ENCODE measurements at places on chromosomes 5 and 9. TPM values are rescaled to one million over a fixed set of nuclear protein-coding genes. Genes with fewer than 3 reads are reported as not detected.

- DNase-seq: no peak
These were observed 6.2 kb downstream of the TENT4A start for GRCh38 chr5:6719417-6719816.

DNA sequence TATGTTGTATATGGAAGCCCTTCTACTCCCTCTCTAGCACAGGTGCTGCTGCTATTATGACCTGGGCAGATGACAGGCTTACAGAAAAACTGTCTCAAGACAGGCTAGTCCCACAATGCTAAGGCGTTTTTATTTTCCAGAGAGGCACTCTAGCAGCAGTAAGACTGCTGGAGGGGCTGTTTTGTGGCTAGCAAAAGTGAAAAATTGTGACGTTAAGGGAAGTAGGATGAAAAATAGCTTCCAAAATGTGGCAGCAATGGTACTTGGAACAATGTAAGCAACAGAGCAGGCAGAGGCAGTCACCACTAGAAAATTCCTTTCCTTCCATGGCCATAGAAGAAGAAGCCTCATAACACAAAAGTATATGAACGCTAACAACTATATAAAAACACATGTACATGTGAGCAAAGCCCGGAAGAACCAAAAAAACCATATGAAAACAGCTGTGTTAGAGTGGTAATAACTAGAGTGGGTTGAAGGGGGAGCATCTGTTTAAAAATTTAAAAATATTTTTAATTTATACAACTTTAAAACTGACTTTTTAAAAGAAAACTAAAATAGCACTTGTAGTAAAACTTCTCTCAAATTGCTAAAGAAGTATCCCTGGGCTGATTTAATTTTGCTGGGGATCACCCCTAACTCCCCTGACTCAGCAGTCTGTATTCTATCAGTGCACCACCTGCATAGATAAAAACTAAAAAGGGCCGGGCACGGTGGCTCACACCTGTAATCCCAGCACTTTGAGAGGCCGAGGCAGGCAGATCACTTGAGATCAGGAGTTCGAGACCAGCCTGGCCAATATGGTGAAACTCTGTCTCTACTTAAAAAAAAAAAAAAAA, 30.6 kb downstream of the CLINT1 start:
- DNase-seq: no peak

DNA sequence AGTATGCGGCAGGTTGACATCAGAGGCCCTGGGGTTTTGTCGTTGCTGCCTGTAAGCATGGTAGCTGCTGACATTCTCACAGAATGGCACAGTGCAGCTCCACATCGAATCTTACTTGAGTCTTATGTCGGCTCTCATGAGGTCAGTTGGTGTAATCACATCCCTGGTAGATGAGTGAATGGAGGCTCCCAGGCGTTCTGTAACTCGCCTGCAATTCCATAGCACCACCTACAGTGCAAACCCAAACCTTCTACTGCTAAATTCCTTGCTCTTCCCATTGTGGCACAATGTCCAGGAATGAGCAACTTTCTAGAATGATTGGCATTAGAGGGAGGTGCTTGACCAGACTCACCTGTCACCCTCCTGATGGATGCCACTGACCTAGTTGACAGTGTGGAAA, 578.4 kb downstream of the CCDC171 start:
- DNase-seq: peak; percentile 45

- DNase-seq: no peak
These were observed 31.6 kb downstream of the TNFSF8 start for GRCh38 chr9:114898741-114899140.

DNA sequence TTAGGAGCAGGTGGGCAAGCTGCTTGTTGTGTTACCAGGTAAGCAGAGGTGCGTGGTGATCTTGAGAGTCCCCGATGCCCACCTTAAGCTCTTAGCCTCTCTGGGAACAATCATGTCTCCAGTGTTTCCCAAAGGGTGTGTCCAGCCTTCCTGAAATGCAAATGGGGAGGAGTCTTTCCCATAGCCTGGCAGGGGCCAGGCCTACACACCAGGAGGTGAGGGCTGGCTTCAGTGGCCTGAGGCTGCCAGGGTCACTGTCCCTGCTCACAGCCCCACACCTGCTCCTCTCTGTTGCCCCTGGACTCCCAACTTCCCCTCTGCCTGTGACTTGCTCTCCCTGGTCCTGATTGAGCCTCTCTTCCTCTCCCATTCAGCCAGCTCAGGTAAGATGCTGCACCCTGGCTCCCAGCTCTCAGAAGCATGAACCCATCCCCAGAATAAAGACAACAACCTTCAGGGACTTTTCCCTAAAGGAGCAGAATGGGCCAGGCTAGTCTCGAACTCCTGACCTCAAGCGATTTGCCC, 65.7 kb upstream of the PHYKPL start:
- DNase-seq: no peak

- DNase-seq: peak; percentile 79
These were observed 57.4 kb upstream of the PLPP6 start for GRCh38 chr9:4604678-4605095.

DNA sequence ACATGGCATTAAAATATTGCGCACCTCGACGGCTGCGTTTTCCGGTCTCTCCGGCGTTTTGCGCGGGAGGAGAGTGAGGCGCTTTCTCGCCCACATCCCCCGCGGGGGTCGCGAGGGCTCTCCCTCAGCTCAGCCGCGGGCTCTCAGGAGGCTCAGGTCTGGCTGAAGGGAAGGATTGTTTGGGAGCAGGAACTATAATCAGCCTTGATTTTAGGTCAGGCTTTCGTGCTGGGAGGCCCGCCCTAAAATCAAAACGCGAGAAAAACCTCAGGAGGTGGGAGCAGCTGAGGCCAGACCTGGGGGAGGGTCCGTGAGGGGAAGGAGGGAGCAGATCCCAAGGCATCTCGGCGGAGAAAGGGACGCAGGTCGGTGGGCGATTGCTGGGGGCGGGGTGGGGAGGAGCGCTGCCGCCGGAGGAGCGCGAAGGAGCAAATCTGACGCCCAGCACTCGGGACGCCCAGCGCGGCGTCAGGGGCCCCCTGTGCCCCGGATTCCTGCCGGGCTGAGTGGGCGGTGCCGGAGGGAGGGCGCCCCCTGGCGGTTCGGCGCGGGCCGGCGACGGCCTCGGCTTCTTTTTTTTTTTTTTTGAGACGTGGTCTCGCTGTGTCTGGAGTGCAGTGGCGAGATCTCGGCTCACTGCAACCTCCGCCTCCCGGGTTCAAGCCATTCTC, 18.7 kb upstream of the RNF130 start:
- DNase-seq: peak; percentile 50

- no peak for DNase-seq
These were observed 104.0 kb downstream of the MTX3 start for GRCh38 chr5:79886925-79887655.

DNA sequence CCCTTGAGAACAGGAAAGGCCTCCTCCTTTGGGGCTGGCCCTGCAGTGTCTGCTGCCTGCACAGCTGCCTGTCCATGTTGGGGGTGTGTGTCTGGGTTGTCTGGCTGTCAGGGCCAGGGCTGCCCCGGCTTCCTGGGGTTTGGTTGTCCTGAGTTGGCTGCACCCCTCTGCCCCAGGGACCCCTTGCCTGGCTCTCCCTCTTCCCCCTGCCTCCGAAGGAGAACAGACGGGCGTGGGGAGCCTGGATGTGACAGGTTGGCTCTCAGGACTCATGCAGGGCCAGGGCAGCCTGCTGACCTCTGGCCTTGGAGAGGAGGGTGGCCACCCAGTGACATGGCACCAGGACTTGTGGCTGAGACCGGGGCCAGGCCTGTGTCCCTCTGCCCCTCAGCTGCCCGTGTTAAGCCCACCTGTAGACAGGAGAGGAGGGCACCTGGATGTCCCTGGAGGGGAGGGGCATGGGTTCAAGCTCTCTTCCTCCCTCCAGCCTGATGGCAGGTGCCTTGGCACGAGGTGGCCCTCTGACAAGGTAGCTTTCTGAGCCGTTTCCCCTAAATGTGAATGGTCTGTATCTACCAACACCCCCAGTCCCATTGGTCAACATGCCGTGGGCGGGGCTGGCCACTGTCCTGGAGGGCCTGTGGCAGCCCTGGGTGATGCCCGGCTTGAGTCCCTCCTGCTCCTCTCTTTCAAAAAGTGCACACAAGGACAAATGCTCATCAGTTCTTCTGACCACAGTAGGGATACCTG, 34.9 kb downstream of the WNK2 start:
- no peak for DNase-seq

DNA sequence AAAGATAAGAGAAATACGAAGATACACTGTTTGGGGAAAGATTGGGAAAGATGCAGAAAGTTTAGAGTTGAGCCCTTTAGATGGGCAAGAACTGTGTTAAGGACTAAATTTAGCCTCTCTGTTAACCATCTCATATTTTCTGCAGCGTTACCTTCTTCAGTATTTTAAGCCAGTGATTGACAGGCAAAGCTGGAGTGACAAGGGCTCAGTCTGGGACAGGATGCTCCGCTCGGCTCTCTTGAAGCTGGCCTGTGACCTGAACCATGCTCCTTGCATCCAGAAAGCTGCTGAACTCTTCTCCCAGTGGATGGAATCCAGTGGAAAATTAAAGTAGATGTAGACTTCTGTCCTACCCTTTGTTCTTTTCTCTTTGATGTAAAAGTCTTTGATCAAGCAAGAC, 26.4 kb upstream of the LNPEP start:
- DNase-seq: no peak

- DNase-seq: no peak
These were observed 585.5 kb downstream of the TLE1 start for GRCh38 chr9:81103597-81104471.

DNA sequence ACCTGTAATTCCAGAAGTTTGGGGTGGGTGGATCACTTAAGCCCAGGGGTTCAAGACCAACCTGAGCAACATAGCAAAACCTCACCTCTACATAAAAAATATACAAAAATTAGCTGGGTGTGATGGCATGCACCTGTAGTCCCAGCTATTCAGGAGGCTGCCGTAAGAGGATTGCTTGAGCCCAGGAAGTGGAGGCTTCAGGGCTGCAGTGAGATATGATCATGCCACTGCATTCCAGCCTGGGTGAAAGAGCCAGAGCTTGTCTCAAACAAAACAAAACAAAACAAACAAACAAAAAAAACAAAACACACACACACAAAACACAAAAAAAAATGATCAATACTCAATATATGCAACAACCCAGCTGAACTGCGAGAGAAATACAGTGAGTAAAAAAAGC, 29.5 kb upstream of the TRIM14 start:
- DNase-seq: no peak

DNA sequence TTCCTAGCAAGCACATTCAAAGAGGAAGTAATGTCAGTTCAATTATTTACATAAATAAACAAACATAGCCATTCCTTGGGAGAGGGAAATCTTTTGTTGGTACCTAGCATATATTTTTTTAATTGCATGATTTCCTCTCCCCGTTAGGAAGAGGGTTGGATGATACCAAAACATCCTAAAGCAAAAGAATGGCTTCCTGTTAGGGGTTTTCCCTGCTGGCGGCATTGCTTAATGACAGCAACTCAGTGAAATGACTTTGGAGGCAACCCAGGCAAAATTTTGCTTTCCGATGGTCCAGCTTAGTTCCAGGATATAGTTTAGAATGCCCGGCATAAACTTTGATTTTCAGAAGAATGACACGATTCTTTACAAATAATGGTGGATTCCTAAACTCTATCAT, 73.2 kb downstream of the MAT2B start:
- no peak for DNase-seq

- peak; percentile 52 for DNase-seq
These were observed 347.6 kb downstream of the GADD45G start for GRCh38 chr9:89952401-89952800.

DNA sequence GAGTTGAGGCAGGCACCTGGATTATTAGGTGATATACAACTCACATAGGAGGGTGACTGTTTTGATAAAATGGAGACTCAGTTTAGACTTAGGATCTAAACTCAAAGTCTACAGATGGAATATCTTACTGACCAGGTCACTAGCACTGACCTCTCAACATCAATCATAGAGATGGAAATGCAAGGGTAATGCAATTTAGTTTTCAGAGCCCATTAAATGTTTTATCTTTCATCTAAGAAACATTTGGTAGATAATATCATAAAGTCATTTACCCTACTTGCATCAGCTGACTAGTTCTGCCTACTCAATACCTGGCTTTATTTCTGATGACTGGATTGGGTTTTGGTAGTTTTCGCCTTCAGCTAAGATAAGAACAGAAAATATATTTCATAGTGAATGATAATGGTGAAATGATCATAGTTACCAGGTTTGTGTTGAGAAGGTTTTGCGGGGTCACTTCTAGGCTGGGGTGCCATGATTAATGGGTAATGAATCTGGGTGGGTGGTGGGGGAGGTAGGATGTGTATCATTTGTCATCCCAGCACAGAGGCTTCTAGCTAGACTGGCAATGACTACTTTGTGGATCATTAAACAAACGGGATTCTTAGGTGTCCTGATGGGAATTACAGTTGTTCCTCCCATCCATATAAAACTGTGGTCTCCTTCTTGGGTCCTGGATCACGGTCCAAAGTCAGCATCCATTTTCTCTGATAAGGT, 173.4 kb downstream of the PPP2R2B start:
- DNase-seq: no peak

- no peak for DNase-seq
These were observed 107.3 kb downstream of the MTREX start for GRCh38 chr5:55415071-55415470.

GRCh38 chr9:136510561-136510960, 27.7 kb upstream of the SEC16A start:
- DNase-seq: no peak

DNA sequence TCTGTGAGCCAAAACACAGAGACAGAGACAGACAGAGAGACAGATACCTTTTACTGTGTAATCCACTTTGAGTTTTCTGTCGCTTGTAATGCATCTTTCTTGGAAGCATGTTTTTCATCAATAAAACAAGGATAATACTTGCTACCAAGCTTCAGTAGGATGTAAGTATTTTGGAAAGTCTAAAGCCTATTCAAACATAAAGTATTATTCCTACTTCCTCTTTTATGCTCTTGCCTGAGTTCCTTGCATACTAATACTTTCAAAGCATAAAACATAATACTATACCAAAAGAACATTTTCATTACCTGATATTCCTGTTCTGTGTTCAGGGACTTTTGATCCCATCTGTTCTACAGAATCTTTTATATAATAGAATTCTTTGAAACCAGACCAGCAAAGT, 64.5 kb upstream of the SLC30A5 start:
- no peak for DNase-seq

DNA sequence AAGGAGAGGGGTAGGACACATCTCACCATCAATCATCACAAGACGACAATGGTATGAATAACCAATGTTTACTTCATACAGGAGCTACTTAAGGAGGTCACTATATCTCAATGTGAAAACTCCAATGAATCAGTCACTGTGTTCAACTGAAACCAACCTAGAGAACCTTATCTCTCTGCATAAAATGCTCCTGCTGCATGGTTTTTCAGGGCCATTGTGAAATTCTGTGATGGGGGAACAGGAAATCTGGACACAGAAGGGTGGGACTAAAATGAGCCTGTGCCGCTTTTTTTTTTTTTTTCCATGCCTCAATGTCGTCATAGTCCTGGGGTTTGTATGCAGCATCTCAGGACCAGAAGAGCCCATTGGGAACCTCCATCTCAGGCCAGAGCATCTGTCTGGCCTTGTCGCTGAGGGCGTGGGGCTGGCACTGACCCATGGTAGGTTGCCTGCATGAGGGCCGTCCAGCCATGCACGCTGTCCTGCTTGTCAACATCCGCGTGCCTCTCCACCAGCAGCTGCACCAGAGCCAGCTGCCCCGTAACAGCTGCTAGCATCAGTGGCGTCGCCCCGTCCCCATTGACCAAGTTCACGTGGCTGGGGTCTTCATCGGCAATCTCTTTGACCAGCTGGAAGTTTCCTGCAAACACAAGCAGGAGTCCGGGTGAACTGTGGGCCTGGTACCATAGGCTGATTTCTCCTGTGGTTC, 12.7 kb downstream of the ANKS6 start:
- no peak for DNase-seq

PFDN1 gene
- 145 TPM for total RNA-seq

ROPN1L gene
- total RNA-seq: 3.0 TPM

ROR2 gene
- 2.9 TPM for total RNA-seq

PDCD1LG2 gene
- total RNA-seq: 28.1 TPM

KCNV2 gene
- not detected for total RNA-seq
